ENCODE measurements at places on chromosomes 12 and 14. TPM values are rescaled to one million over a fixed set of nuclear protein-coding genes. Genes with fewer than 3 reads are reported as not detected.
A peak's percentile ranks its signal among the peaks of the same experiment; 100 is the strongest.

Gene CCDC88C
- total RNA-seq, result 85.9 TPM

Gene YBX3
- total RNA-seq, result 198 TPM

Gene KRT85
- not detected for total RNA-seq

Gene OSBPL8
- total RNA-seq, result 86.9 TPM

Gene HOXC5
- total RNA-seq, result not detected

Gene GALNT4
- total RNA-seq, result 8.7 TPM

Gene HVCN1
- total RNA-seq, result 13.8 TPM

Gene FIGNL2
- total RNA-seq, result 0.15 TPM

Gene ADAMTS20
- not detected for total RNA-seq

- no peaks in the 10 kb centered on the region for H3K4me1 ChIP-seq
- no peak overlapping the region for H3K27ac ChIP-seq
- DNase-seq, result no peak
- H3K27me3 ChIP-seq, result no peaks in the 10 kb centered on the region
Observed at GRCh38 chr12:125249932-125250331, 184.7 kb downstream of the AACS start.

- H3K4me3 ChIP-seq, result no peak overlapping the region
- no peaks in the 10 kb centered on the region for H3K27me3 ChIP-seq
- H3K27ac ChIP-seq, result no peak overlapping the region
- DNase-seq, result no peak
- peaks cover 51% of the 10 kb centered on the region for H3K4me1 ChIP-seq
Observed at GRCh38 chr14:81521356-81521755, 12.3 kb downstream of the SEL1L start.

DNA sequence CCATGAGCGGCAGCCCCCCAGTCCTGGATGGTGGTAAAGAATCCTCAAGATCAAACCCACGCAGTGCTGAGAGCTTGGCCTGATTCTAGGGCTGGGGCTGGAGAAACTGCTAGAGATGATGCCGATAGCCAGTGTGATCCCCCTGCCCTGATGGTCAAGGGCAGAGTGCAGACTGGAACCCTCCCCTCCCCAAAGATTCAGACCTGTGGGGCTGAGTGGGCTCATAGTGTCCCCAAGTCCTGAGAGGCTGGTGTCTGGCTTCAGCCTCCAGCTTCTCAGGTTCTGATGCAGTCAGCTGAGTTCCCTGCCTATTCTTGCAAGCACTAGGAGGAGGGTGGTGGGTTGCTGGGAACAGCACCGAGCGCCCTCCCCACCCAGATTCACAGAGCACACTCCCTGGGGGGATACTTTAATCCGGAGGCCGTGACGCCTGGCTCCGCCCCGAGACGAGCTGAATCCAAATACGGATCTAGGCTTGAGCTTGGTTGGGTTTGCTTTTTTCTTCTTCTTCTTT lies 11.9 kb downstream of the RHOF start:
- peak overlapping the region; percentile 92 for H3K27ac ChIP-seq
- peak overlapping the region; percentile 59 for H3K4me3 ChIP-seq
- peaks cover 26% of the 10 kb centered on the region for H3K36me3 ChIP-seq
- no peaks in the 10 kb centered on the region for H3K27me3 ChIP-seq
- H3K4me1 ChIP-seq, result peaks cover 42% of the 10 kb centered on the region

DNA sequence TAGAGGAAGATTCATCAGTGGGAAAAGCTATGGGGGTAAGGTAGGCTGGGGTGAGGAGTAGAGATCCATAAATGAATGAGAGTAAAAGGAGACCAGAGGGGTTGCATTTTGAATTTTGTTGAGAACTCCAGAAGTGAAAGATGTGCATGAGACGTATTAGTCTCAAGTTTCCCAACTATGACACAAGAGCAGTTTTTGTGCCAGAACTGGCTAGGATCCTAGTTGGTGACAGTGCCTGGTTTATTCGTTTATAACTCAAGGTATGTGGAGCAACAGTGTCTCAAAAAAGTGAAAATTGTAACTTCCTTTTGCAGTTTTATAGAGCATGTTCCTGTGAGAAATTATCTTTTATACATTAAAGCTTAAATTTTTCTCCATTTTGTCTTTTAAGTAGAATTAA lies 377.0 kb downstream of the NPAS3 start:
- DNase-seq, result no peak
- H3K4me3 ChIP-seq, result no peak overlapping the region
- H3K27me3 ChIP-seq, result no peaks in the 10 kb centered on the region
- no peaks in the 10 kb centered on the region for H3K4me1 ChIP-seq

GRCh38 chr14:86333493-86333892 lies 803.5 kb downstream of the FLRT2 start:
- no peaks in the 10 kb centered on the region for H3K36me3 ChIP-seq
- no peak overlapping the region for H3K4me3 ChIP-seq

DNA sequence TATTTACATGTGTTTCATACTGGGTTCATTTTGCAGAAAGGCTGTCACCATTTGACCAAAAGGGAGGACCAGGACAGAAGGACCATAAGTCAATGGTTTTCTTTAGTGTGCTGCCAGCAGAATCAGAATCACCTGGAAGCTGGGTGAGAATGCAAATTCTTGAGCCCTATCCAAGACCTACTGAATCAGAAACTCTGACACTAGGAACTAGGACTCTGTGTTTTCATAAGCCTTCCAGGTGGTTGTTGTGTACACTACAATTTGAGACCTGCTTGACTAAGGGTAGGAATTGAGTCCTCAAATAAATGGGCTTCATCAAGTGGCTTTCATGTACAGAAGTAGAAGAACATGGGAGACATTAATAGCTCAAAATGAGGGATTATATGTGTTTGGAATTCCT lies 32.2 kb downstream of the PDE6H start:
- H3K36me3 ChIP-seq, result no peaks in the 10 kb centered on the region
- H3K27me3 ChIP-seq, result peaks cover 61% of the 10 kb centered on the region
- no peak overlapping the region for H3K27ac ChIP-seq
- no peak for DNase-seq
- no peak overlapping the region for H3K4me3 ChIP-seq
- H3K4me1 ChIP-seq, result no peaks in the 10 kb centered on the region

- peak overlapping the region; percentile 27 for H3K4me3 ChIP-seq
- H3K27ac ChIP-seq, result peak overlapping the region; percentile 53
- H3K4me1 ChIP-seq, result peaks cover 73% of the 10 kb centered on the region
- H3K27me3 ChIP-seq, result no peaks in the 10 kb centered on the region
- H3K36me3 ChIP-seq, result peaks cover 68% of the 10 kb centered on the region
- DNase-seq, result no peak
Observed at GRCh38 chr14:61455351-61455750, 134.0 kb downstream of the PRKCH start.

DNA sequence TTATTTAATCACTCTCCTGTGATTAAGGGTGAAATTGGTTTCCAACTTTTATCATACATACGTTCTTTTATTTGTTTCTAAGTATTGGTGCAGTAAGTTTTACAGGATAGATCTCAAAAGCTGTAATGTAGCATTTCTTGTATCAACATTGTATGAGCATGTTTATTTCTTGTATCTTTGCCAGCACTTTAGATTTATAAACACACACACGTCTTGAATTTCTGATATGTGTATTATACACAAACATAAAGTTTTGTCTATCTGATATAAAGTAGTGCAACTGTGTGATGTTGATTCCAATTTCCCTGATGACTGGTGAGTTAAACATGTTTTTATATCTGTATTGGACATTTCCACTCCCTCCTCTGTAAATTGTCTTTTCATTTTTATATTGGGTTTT lies 134.7 kb downstream of the NOVA1 start:
- no peak for DNase-seq
- no peaks in the 10 kb centered on the region for H3K4me1 ChIP-seq
- H3K27ac ChIP-seq, result no peak overlapping the region
- no peaks in the 10 kb centered on the region for H3K27me3 ChIP-seq
- H3K4me3 ChIP-seq, result no peak overlapping the region
- no peaks in the 10 kb centered on the region for H3K36me3 ChIP-seq

DNA sequence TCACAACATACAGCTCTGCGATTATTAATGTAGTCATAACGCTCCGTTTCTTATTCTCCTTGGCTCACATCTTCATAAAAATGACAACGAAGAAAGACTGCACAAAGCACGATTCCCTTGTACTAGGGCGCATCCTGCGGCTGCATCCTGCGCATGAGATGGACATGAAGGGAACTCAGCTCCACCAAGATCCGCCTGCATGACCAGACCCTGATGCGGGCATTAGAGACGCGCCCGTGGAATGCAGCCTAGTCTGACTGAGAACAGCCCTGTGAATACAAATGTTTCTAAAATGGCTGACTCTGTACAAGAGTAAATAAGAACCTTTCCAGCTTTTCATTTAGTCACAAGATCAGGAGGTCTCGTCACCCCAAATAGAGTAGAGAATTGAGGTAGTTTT lies 422.2 kb downstream of the NOVA1 start:
- no peaks in the 10 kb centered on the region for H3K4me1 ChIP-seq
- no peak overlapping the region for H3K4me3 ChIP-seq
- DNase-seq, result no peak

DNA sequence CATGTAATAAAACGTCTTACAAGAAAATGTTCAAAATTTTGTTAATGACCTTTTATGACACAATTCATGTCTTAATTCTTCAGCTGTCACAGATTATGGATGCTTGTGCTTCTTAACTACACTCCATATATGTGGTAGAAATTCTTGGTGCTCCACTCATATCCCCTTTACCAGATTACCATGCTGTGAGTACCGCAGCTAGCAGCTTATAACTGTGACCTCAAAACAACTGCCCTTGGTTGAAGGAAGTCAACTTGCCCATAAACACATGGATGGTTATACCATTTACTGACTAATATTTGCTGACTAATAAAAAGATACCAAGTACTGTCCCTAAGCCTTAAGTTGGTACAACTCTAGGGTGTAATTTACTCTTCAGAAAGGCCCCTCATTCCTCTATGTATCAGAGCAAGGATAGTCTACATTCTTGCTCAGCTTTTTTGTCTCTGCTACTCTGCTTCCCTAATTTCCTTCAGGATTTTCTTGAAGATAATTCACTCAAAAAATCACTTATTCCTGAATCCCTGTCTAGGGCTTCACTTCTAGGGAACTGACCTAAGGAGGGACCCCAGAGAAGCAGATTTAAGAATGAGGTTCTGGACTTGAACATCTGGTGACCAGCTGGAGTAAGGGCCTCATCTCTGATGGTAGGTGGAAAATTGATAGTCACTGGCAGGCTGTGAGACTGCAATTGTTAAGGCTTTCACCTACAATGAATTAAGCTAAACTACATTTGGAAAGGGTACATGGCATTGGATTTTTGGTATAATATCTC lies 152.3 kb downstream of the SLC6A15 start:
- H3K36me3 ChIP-seq, result no peaks in the 10 kb centered on the region
- no peaks in the 10 kb centered on the region for H3K27me3 ChIP-seq
- H3K4me3 ChIP-seq, result no peak overlapping the region
- no peaks in the 10 kb centered on the region for H3K4me1 ChIP-seq
- DNase-seq, result no peak
- H3K27ac ChIP-seq, result no peak overlapping the region

Data from activated T-helper 1 cell treated with anti-CD3 and anti-CD28 coated beads, Interleukin-12 subunit alpha, Interleukin-12 subunit beta, Interleukin-2, Interleukin-4 antibody, amounts not matched to agents 30 ng/mL and 10 ng/mL and 1 ng/mL, durations not matched to agents 14 hours and 24 hours and 36 hours (primary cell).